Iris pigment epithelial cell (primary cell): ENCODE measurements at places on chromosomes 11 and 22.

DNA sequence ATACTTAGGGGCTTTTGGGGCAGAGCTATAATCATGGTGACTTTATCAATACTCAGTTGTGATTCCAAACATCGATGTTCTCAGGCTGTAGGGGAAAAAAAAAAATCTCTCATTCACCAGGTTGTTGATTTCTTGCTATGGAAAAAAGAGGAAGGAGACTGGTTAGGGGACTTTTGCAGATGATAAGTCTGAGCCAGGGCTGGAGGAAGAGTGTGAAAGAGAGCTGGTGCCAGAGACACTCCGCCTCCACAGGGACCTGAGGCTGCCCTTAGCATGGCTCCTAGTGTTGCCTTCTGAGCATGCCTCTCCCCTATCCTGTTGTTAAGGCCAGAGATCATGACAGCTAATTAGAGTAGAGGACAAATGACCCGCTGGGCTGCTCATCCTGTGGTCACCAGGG, 16.9 kb downstream of the UPB1 start:
- DNase-seq: no peak

DNA sequence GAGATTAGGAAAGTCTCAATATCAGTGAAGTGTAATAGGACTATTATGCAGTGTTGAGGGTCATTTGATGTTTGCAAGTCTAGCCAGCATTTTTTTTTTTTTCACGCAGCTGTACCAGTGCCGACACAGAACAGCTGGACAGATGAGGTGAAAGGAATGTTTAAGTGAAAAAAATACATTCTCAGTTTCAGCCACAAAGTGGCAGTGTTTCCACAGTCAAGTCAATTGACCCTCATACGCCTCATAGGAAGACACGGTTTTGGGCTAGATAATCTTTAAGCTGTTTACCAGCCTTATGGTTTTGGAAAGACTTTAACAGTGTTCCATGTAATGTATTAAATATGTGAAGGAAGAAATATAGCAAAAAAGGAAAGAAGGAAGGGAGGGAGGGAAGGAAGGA, 349.9 kb upstream of the ANO3 start:
- DNase-seq: peak; percentile 63

DNA sequence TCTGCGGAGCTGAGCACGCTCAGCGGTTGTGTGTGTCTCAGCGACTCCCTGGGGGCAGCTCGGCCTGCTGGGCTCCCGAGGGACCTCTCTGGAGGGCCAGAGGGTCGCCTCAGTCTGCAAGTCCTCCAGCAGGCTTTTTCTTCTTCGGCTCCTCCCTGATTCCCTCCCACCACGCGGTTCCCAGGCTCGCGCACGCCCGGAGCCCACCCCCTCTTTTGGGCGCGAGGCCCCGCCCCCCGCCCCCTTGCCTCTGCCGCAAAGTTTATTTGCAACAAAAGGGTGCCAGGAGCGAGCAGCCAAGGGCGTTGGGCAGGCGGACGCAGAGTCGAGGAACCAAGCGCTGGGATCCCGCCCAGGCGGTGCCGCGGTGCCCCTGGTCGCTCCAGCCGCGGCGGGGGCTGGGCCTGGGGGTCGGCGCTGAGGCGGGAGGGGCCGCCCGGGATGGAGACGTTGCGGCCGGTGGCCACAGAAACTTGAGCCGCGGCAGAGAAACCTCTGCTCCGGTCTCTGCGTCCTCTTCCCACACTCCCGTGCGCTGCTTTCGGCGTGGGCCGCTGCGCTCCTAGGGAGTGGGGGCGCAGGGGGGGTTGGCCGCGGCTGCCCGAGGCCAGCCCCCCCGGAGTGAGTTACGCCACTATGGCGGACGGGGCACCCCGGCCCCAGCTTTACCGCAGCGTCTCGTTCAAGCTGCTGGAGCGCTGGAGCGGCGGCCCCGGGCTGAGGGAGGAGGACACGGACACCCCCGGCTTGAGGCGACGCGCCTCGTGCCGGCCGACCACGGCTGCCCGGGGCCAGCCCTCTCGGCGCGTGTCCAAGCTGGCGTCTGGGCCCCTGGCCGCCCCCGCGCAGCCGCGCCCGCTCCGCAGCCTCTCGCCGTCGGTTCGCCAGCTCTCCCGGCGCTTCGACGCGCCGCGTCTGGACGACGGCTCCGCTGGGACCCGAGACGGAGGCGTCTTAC, at the start of gene ARHGEF17:
ARHGEF17 (plus strand) TSS at position 274 of the 958 bp plus-strand sequence; CDS start at position 637, 363 bp downstream.
- DNase-seq: peak; percentile 80

GRCh38 chr22:32469799-32470212, 4.8 kb upstream of the FBXO7 start:
- peak; percentile 81 for DNase-seq

- no peak for DNase-seq
Measured at GRCh38 chr11:45386972-45387371, 100.8 kb upstream of the SYT13 start.

GRCh38 chr11:33643167-33643824, 57.3 kb downstream of the C11orf91 start:
- no peak for DNase-seq

GRCh38 chr11:37595845-37596244, 997.8 kb upstream of the RAG2 start:
- DNase-seq: no peak

DNA sequence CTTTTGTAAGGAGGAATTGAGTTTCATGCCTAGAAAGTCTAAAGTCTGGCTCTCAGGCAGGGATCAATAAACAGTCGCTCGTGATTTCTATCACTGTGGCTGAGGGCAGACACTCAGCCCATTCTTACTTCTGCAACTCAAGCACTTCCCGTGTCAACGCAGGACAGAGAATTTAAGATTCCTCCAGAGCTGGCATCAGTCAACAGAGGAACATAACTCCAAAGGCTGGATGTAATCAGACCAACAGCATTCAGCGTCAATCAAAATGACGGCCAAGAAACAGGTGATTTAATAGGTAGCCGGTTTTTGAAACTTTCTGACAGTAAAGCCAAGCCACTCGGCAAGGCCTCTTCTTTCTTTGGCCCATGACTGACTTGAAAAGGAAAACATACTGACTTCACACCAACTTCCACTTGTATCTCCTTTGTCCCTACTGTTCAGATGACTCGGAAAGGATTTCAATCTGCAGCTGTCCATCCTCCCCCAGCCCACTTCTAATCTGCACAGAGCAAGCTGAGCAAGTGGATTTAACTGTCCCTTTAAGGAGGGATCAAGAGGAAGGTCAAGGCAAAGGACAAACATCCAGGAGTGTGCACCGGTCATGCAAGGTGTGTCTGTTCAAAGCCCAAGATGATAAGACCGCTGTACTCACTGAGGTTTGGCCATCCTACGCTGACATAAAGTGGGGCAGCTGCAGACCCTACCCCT, 9.5 kb downstream of the VPS37C start:
- no peak for DNase-seq

DNA sequence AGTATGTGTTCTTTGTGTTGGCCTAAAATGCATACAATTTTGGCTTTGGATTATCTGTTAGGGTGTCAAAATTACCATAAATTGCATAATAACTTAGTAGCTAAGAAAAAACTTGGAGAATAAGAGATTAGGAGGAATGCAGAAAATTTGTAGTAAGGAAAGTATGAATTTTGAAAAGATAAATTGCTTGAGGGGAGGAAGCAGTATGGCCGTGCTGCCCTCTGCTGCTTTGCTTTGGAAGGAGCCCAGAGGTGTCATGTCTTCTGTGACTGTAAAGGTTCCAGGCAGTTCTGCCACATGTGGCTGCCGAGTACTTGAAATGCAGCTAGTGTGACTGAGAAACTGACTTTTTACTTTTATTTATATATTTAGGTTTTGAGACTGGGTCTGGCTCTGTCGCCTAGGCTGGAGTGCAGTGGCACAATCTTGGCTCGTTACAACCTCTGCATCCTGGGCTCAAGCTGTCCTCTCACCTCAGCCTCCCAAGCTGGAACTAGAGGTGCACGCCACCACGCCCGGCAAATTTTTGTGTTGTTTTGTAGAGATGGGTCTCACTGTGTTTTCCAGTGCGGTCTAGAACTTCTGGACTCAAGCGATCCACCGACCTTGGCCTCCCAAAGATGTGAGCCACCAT, 1.8 kb downstream of the ADSL start:
- peak; percentile 69 for DNase-seq

- peak; percentile 77 for DNase-seq
Measured at GRCh38 chr11:46006418-46007070, 84.1 kb downstream of the LARGE2 start.

DNA sequence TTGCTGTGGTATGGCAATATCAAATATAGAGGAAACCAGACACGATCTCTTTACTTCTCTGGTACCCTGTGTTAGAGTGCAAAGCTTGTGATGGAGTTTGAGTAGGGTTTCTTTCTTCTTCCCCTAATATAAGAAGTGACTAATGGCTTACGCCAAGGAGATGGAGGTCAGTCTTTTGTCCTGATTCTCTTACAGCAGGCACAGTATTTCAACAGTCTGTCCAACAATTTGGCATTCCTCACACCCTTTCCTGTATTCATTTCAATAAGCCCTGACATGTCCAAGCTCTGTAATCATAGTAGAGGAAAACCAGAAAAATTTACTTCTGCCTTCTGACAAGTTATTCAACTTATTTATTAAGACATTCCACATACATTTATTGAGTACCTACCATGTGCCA, 546.2 kb downstream of the TMEM135 start:
- no peak for DNase-seq

DNA sequence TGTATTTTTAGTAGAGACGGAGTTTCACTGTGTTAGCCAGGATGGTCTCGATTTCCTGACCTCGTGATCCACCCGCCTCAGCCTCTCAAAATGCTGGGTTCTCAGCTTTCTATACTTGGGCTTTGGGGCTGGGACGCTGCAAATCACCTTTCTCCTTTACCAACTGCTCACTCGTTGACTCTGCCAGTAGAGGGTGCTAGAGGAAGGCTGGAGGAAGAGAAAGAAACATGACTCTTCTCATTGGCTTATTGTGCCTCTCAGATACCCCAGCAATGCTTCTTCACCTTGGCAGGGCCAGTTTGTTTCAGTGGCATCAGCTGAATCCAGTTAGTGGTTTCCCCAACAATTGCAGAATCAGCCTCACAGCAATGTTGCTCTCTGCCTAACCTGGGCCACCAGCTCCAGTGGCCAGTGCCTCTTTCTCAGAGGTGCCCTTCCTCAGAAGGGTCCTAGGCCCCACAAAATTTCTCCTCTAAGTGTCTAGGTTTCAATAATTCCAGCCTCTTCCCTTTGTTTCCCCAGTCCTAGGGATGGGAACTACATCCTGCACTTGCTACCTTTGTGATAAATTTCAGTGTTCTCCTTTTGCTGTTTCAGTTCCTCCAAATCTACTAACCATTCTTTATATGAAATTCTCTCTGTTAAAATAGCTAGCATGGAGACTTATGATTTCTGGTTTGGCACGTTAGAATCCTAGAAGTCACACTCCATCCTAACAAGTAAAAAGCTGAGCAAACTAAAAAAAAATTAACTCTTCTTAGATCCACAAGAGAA, 71.5 kb upstream of the VSTM5 start:
- peak; percentile 70 for DNase-seq

DNA sequence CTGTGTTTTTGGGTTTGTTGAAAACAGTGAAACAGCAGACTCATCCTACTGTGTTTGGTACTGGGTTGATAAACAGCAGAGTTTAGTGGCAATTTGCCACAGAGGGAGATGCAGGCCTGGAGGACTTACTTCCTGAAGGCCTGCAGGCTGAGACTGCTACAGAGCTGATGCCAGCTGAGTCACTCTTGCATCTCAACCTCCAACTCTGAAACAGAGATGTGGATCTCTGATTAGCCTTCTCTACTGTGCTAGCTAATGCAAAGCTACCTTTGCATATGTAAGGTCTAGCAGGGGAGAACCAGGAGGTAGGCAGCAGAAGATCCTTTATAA, 14.3 kb downstream of the ATP5MG start:
- DNase-seq: peak; percentile 98

GRCh38 chr11:92765965-92766371, 203.5 kb upstream of the MTNR1B start:
- DNase-seq: no peak

GRCh38 chr11:5796541-5796940, 5.5 kb upstream of the OR52N1 start:
- DNase-seq: no peak

DNA sequence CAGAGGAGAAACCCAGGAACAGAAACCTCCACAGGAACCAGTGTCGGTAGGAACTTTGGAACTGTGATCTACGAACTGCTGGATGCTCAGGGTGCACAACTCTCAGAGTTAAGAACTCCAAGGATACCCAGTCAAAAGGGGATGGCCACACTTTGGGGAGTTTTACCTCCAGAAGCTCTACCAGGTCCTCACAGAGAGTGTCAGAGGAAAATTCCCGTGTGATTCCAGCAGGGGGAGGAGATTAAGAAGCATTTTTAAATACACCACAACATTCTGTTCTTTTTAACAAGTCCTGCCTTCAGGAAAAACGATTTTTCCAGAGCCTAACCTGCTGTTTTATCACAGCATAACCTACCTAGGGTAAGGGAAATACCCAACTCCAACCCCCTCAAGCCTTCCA, 104.0 kb downstream of the SOX6 start:
- peak; percentile 1 for DNase-seq

DNA sequence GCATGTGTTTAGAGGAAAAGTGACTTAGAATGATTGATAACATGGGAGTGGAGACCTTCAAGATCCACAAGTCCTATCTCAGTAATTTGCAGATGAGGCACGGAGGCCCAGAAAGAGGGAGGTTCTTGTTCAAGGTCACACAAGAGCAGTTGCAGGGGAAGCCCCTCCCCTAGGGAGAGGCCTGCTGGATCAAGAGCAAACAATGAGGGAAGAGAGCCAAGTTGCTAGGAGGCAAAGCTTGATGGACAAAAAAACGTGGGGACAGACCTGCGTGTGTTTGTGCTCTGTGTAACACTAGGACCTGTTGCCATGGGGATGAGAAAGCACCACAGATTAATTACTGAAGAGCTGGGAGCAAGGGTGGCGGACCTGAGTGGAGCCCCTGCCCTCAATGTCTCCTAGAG, 6.4 kb upstream of the MFRP start:
- no peak for DNase-seq

GRCh38 chr22:17734187-17734586, 40.1 kb downstream of the BID start:
- DNase-seq: peak; percentile 71

GRCh38 chr22:32721328-32722180, 80.0 kb upstream of the TIMP3 start:
- DNase-seq: no peak

DNA sequence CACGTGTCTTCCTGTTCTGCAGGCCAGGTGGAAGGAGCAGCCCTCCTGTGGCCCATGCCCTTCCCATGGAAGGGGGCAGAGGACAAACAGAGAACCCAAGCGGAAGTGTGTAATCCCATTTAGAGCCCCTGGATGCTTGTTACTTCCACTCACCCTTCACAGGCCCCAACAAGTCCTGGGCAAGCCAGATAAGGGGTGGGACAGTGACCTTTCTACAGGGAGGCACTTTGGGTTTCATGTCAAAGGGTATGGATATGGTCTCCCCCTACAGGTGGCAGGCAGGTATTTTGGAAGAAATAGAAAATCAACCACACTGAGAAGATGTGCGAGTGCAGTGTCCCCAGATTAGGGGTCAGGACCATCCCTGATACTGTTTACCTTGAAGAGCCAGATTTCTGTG, 11.4 kb downstream of the MPEG1 start:
- DNase-seq: no peak

DNA sequence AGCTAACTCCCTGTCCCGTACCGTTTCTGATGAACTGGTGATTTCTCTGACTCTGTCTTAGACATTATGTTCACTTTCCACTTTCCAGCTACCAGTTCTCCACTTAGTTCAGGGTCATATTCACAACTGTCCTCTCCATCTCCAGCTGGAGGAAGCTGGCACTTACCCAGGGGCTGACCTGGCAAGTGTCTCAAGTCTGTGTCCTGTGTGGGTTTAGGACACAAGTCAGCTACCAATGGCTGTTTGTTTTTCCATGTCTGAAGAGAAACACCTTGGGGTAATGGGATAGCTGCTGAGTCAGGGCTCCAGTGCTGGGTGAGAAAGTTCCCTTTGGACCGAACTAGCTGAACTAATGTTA, 134.4 kb downstream of the CSNK2A3 start:
- no peak for DNase-seq
